ENCODE measurements at places on chromosomes 13 and 19.

DNA sequence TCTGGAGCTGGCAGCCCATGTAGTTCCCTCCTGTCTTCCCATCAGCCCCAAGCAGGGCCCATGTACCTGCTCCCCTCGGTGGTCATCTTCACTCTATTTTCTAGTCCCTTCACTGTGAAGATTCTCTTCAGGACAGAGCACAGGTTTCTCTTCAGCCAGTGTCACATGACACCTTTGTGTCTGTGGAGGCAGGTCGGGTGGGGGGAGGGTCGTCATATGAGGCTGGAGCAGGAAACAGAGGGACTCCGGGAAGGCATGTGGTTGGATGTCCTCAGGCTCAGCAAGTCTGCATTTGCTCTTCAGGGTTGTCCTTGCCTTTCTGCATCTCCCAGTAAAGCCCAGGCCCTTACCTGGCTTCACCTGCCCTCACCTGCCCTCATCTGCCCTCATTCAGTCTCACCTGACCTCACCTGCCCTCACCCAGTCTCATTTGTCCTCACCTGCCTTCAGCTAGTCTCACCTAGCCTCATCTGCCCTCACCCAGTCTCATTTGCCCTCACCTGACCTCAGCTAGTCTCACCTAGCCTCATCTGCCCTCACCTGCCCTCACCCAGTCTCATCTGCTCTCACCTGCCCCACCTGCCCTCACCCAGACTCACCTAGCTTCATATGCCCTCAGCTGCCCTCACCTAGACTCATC, 120.3 kb downstream of the ZDHHC20 start:
- no peak for DNase-seq

DNA sequence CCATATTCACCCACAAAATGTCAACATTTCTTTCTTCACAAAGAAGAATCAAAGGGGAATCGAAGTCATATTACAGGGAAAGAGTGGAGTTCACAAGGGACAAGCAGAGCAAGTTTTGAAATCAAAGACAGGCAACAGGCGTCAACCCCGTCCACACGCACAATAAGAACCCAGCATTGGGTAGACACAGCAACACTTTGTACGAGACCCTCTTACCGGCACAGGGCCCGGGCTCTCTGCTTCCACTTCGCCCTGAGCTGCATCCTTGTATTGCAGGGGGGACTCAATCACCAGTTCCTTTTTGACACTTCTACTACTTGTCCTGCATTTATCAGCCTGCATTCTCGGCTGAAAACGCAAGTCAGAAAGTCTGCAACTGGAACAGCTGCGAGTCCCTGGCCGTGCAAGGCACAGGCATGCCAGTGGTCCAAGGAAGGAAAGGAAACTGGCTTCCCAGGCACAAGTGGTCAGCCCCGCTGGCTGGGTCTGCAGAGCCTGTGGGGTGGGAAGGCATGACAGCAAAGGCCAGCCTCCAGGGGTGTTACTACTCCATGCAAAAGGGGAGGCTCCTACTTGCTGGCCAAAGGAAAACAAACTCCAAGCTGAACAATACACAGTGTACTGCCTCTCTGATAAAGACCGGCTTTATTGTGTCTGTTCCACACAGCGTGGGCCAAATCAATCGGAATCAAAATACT, at the start of gene DOCK9:
Gene DOCK9, minus strand, starts transcription at position 497 of the 698 bp plus-strand sequence. Its CDS starts 155 bp downstream, at position 342.
- no peak for DNase-seq

- no peak for DNase-seq
Observed at GRCh38 chr19:18660051-18660910, 23.2 kb upstream of the CRTC1 start.

DNA sequence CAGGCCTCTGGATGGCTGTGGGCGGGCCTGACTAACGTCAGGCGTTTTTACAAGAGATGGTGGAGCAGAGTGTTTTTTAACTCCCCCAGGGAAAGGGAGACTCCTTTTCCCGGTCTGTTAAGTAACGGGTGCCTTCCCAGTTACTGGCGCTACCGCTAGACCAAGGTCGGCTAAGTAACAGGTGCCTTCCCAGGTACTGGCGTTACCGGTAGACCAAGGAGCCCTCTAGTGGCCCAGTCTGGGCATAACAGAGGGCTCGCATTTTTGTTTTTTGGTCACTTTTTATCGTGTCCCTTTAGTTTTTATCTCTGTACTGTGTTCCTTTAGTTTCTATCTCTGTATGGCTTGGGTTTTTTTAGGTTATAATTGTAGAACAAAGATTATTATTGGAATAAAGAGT, 10.0 kb downstream of the ZNF383 start:
- DNase-seq = no peak

GRCh38 chr13:97723655-97724054, 229.8 kb upstream of the IPO5 start:
- DNase-seq = no peak

DNA sequence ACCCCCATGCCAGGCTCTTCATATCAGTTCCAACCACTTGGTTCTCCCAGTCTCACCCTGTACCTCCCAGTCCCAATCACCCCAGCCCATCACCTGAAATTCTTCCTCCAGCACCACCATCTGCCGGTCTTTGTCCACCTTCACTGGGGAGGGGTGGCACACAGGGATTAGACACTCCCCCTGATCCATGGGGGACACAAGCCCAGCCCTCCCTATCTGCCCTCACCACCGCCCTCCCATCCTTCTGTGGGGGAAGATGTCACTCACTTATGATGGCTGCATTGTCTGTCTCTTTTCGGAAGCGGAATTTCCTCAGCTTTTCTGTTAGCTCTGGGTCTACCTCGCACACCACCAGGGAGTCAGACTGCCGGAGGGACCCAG, 685 bp downstream of the GMFG start:
- DNase-seq = peak; percentile 46

DNA sequence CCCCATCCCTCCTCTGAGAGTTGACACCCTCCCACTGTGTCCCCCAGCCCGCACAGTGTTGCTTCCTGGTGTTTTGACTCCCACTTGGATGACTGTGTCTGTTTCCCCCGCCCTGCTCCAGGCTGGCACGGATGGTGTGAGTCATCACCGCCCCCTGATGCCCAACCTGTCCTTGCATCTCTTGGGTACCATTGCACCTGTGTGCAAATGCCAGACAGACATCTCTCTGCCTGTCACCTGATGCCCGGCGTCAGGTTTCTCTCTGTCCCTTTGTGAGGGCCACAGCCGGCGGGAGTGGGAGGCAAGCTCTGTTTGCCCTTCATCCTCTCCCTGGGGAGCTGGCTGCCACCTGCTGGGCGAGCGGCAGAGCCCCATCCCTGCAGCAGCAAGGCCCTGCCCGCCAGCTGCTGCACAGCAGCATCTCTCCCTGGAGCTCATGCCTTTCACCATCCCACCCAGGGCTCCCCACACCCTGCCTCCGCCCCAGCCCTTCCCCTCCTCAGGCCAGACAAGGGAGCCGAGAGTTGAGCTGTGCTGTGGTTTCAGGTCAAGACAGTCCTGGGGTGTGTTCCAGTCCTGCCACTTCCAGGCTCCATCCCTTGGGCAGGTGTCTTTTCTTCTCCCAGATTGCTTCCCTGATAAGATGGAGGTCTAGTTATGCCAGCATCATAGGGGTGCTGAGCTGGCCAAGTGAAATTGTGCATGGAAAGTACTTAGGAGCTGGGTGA, 29.7 kb downstream of the NKPD1 start:
- peak; percentile 53 for DNase-seq

- DNase-seq = no peak
Observed at GRCh38 chr13:43529796-43530195, 257.0 kb downstream of the ENOX1 start.

- peak; percentile 91 for DNase-seq
Observed at GRCh38 chr19:29927944-29928625, 14.0 kb upstream of the URI1 start.

GRCh38 chr19:57566396-57567265, 7.0 kb upstream of the ZNF550 start:
- peak; percentile 41 for DNase-seq

GRCh38 chr13:30141775-30142485, 165.4 kb downstream of the KATNAL1 start:
- DNase-seq = no peak

GRCh38 chr13:43127827-43128226, 104.4 kb downstream of the DNAJC15 start:
- peak; percentile 31 for DNase-seq

GRCh38 chr19:50328224-50328872, 829 bp downstream of the KCNC3 start:
- DNase-seq = peak; percentile 76

- DNase-seq = no peak
Observed at GRCh38 chr13:82976499-82976898, 905.8 kb downstream of the SLITRK1 start.

- DNase-seq = peak; percentile 62
Observed at GRCh38 chr19:12868540-12869112, 12.6 kb downstream of the DNASE2 start.

GRCh38 chr13:47109028-47109427, 212.2 kb upstream of the HTR2A start:
- DNase-seq = peak; percentile 80

DNA sequence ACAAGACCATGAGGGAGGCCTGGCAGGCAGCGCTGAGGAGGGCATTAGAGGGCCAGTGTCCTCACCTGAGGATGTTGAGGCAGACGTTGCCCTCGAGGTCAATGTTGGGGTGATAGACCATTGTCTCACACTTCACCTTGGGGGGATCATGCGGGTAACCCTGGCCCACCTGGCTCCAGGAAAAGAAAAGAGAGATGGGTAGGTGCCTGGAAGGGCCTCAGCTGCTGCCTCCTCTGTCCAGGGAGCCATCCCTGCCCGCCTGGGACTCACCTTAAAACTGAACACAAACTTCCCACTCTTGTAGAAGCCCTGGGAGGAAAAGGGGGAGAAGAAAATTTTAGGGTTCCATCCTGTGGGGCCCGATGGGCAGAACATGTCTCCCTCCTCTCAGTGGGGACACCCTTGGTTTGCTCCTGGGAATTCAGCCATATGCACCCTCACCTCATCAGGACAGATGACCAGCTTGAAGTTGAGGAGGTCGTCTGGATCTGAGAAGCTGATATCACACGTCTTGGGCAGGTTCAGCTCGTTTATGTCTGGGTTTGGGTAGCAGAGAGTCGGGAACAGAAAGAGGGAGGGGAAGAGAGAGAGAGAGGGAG, 1.7 kb downstream of the UBE2M start:
- DNase-seq = no peak

DNA sequence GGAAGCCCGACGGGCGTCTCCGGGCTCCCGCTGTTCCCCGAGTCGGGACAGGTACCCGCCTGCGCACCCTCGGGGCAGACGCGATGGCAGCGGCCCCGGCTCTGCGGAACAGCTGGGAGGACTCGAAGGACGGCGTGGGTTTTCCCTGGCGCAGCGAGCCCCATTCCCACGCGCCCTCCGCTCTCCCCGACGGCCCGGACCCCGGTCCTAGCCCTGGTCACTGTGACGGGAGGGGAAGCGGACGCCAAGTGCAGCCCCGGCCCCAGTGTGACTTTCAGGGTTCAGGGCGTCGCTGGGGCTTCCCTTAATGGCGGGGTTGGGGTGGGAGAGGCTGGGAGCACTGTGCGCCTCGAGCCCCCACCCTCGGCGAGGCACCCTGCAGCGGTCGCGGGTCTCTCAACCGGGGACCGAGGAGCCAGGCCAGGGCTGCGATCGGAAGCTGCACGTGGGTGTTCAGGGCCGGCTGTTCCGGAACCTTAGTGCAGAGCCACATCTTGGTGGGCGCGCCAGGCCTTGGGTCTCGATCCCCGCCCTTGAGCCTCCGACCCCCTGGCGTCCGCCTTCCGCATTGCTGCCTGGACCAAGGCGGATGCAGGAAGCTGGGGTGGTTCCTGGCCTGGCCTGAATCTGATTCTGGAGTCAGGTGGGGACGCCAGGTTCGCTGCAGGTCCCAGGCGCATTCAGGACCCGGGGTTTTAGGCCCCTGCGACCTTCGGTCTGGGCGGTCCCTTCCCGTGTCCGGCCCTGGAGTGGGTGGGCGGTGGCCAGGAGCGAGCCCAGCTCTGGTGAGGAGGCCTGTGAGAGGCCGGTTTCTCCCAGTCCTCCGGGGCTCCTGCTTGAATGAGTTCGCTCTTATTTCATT, 3.5 kb downstream of the LGALS7B start:
- DNase-seq = peak; percentile 55

DNA sequence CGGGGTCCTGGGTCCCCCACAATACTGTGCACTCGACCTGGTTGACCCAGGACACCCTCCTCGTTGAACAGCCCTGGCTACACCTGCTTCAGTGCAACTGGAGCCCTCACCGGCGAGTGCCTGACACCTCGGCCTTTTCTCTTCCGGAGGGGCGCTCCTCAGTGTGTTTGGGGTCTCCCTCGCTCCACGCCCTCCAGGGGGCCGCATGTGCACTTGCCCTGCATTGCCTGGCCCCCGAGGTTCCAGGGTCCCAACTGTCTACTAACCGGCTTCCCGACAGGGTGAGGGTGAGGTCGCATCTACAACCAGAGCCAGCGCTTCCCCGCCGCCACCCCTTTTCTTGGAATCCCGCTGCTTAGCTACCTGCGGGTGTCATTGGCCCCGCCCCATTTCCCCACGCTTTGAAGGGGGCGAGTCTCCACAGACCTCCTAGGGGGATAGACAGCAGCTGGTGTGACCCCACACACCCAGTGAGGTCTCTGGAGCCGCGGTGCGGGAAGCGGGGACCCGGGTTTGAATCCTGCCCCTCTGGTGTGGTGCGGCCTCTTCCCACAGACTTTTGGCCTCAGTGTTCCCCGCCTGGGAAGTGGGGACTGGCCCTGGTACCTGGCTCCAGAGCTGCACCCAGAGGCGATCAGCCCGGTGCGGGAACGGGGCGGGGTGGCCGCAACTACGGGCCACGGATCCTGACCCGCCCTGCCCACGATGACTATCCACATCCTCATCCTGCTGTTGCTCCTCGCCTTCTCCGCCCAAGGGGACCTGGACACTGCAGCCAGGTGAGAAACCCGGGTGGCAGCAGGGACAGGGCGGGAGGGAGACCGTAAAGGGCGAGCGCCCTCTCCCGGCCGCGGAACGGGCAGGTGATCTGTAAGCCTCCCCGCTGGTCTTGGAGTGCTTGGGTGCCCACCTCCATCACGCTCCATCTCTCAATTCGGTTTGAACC, at the start of gene ADM5:
Gene ADM5, plus strand, starts transcription at position 462 of the 946 bp plus-strand sequence. Its CDS starts 244 bp downstream, at position 706.
- peak; percentile 50 for DNase-seq

DNA sequence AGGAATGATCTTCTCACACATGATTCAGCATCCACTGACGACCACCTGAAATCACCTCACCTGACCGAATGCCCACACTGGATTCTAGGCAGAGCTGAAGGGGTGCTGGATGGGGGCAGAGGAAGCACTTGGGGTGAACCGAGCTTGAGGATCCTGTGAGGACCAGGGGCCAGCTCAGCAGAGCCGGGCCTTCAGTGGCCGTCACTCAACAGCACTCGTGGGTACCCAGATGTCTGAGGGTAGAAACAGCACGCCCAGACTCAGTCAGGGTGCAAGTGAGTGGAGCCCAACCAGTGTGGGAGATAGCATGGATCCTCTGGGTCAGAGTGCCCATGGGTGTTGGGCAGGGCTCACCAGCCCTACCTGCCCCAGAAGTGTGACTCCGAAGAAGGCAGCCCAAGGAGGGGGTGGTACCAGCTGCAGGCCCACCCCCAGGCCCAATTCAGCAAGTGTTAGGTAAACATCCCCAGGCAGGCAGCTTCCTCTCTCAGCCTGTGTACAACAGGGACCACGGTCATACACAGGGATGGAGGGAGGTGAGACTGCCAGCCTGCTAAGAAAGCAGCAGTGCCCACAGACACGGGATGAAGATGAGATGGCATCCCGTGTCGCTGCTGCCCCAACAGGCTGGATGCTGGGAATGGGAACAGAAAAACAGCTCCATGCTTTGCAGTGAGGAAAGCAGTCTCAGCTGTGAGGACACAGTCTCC, 16.6 kb downstream of the GJA3 start:
- DNase-seq = no peak

- no peak for DNase-seq
Observed at GRCh38 chr13:21988624-21989023, 317.8 kb downstream of the FGF9 start.

Data from GM12865 (cell line).